ENCODE measurements at places on chromosomes 2 and 18.

DNA sequence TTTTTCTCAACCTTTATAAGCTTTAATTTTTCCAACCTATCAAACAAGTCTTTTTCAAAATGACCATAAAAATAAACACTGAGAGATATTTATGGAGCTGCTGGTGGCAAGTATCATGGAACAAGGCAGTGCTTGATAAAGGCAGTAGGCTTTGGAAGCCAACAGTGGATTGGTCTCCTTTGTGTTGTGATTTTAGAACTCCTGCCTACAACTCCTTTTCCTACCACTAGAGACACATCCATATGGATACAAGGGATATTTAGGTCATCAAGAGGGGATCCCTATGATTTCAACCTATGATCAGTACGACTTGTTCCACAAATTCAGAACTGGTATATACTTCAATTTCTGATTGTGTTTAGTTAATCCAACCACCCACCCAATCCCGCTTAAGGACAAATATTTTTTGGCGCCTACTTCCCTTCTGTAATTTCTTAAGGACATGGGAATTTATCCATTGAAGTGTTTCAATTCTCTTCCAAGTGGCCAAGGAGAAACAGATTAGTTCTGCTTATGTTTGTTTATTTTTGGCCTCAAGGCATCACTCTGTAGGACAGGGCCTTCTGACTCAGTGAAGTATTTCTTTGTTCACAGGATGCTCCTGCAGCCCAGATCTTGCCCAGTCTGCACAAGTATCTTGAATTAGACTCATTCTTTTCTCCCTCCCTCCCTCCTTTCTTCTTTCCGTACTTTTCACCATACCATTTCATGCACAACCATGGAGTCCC is 2119.6 kb upstream of the PIK3C3 start:
- DNase-seq = peak; percentile 42

DNA sequence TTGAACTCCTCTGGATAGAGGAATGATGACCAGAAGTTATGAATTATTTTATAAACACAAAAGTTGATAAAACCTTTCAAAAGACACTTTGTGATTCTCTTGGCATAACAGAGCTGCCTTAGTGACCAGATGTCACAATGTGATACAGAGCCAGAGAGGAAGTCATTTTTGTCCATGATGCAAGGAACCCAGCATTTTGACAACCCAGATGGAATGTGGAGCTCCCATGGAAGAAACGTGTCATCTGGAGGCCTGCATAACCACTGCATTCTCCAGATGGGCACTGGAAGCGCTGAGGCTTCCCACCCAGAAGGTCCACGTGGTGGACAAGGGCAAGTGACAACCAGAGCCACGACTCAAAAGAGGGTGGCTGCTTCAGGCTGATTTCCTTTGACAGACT is 30.1 kb downstream of the HRH4 start:
- DNase-seq = peak; percentile 52

DNA sequence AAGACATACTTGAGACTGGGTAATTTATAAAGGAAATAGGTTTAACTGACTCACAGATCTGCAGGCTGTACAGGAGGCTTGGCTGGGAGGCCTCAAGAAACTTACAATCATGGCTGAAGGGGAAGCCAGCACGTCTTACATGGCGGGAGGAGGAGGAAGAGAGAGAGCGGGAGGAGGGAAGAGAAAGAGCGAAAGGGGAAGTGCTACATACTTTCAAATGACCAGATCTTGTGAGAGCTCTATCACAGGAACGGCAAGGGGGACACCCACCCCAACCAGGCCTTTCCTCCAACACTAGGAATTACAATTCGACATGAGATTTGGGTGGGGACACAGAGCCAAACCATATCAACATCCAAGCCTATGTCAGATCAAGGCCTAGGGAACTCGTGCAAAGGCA is 24.2 kb downstream of the MYL12B start:
- no peak for DNase-seq

- DNase-seq = no peak
These were observed 131.3 kb downstream of the COMMD1 start for GRCh38 chr2:62036761-62037250.

- peak; percentile 29 for DNase-seq
These were observed 349.8 kb downstream of the CDH19 start for GRCh38 chr18:66254121-66254520.

DNA sequence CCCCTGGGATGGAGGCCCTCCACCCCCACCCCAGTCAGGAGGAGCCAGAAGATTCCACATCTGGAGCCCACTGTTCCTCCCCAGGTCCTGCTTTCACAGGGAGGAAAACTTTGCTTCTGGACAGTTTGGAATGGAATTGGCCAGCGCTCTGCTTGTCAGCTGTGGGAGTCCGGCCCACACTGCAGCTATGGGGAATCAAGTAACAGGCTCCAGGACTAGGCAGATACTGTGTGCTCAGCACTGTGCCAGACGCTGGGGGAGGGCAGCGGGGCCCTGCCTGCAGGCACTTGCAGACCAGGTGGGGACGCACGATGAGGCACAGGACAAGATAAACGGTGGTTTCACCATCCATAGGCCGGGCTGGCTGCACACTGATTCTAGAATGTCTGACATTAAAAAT is 114.0 kb downstream of the STPG4 start:
- DNase-seq = no peak

- no peak for DNase-seq
These were observed 97.0 kb downstream of the MBP start for GRCh38 chr18:77035380-77036187.

DNA sequence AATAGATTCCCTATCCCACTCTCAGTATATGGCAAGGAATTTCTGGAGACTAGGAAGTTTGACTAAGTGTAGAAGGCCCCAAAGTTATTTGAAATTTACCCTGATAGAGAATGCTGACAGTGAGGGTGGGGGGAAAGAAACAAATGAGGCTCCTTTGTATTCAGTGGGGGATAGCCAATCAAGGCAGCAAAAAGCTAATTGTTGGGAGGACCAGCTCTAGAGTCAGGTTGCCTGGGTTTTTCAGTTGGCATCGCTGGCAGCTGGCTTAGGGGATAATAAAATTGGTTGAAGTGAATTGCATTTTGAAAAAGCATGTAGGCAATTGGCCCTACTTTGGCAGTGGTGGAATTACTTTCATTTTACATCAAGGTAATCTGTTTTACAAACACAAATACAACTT is 79.4 kb upstream of the STAM2 start:
- no peak for DNase-seq

GRCh38 chr2:237790353-237790752 is 8.2 kb upstream of the RBM44 start:
- no peak for DNase-seq

DNA sequence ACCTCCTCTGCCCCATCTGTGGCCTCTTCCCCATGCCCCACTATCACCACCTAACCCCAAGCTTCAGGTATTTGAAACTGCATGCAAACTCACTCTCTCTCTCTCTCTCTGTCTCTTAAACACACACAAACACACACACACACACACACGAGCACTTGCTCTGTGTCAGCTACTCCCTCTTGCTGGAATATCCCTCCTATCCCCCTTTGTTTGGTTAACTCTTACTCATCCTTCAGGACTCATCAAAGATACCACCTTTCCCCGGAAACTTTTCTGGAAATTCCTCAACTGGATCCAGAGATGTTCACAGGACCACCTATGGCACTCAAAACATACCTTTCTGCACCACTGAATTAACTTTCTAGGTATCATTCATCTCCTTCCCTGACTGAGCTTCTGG is 222.8 kb upstream of the TMEM200C start:
- peak; percentile 25 for DNase-seq

GRCh38 chr18:2894131-2894840 is 47.5 kb downstream of the EMILIN2 start:
- DNase-seq = no peak

DNA sequence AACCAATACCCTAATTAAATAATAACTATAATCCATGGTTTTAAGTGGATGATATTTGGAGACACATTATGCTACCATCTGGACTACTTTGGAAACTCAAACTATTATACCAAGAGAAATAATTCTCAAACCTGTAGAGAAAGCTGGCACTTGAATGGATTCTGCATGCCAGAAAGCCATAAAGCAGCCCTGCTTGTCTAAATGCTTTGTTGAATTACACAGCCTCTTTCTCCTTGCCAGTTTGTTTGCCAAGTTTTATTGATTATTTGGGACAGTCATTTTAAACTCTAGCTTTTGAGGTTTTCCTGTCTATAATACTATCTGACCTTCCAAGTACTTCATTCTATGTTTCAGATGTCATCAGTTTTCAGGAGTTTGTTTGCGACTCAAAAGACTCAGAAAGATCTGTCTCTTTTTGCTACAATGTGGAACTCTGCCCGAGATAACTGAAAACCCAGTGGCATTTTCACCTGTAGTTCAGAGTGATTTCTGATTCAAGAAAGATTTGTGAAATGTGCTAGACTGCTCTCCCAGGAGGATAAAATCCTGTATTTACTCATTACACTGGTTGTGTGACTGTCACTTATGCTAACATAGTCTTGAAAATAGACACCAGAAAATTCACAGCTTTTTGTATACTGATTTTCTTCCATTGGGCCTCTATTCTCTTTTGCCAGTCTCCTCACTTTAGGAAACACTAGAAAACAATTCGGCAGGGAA is 29.2 kb upstream of the MBOAT2 start:
- peak; percentile 63 for DNase-seq

- DNase-seq = no peak
These were observed 5.6 kb upstream of the SMIM21 start for GRCh38 chr18:75433098-75433497.

GRCh38 chr2:72982219-72982618 is 64.9 kb downstream of the EMX1 start:
- DNase-seq = no peak

DNA sequence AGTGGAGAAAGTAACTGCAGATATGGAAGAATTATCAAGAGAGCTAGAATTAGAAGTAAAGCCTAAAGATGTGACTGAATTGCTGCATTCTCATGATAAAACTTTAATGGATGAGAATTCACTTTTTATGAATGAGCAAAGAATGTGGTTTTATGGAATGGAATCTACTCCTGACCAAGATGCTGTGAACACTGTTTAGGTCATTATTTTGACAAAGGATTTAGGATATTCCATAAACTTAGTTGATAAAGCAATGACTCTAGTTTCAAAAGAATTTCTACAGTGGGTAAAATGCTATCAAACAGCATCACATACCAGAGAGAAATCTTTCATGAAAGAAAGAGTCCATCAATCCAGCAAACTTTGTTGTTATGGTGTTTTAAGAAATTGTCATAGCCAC is 1317.7 kb upstream of the ACVR2A start:
- no peak for DNase-seq

DNA sequence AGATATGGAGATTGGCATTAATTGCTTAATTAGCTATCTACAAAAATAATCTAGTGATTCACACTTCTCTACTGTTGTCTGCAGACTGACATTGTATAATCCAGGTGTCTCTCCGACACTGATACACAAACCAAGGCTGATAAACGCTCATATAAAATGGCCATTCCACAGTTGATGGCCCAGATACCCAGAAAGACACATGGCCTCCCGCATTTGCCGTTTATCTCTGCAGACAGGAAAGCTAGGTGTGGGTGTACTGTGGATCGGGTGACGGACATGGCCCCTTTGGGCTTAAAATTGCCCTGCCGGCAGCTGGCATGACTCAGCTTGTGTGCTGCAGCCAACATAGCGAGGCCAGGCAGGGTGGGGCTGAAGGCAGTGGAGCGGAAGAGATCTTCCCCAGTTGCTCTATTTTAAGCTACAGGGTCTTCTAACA is 18.5 kb downstream of the PMAIP1 start:
- peak; percentile 97 for DNase-seq

DNA sequence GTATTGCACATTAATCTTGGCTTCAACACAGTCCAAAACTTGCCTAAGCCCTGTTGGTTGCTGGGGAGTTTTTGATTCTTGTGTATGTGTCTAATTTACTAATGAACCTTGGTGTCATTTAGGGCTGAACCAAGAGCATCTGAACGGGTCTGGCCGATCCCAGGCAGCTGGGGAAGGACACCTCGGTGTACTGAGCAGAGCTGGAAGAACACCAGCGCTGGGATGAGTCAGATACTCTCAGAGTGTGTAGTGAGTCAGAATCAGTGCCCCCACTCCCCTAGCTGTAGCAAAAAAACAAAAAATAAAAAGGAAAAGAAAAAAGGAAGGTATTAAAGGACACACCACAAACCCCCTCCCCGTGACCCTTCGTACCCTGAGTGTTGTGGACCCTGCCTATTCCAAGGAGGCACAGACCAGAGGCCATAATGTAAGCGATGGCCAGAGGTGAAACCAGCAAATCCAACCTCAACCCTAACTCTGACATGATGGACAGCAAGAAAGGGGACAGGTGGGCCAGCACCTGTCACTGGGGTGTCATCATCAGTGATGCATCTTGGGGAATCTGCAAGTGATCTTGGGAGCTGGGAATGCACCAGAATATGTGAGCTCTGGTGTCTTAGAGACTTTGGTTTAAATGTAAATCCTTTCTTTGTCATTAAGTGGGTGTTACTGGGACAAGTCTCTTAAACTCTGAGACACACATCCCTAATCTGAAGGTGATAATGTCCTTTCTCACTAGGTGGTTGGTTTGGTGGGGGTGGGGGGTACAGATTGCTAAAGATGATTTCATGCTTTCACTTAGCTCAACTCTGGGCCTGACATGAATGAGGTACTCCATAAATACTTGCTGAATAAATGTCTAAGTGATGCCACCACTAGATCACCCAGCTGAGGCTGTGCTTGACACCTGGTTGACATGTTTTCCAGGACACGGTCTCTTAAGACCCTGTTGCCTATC is 34.2 kb upstream of the NCOA1 start:
- no peak for DNase-seq

DNA sequence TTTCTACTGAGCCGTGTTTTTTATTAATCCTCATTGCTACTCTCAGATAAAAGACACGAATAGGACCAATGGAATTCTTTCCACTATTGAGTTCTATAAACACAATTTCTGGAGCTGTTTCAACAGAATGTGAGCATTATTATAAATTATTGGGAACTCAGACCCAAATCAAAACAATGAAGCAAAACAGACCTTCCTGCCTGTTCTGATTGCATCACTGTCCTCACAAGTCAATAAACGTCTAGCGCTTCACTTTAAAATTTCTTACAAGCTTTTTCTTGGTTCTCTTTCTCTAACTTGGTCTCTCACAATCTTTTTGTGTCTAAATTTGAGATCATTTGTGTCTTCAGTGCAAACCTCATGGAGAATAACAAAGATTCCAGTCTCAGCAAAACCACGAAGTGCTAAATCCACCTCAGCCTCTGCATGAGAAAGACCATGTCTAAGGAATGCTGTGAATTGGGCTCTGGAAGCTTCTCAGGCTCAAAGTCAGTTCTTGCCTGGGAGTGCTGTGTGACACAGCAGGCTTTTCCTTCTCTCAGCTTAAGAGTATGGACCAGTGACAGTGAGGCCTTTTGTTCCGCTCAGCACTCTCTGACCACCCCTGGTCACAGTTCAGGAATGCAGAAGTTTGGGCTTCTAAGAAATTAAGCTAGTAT is 22.8 kb downstream of the ARHGAP28 start:
- no peak for DNase-seq

Data from NCI-H69 (cell line).